ENCODE measurements at places on chromosomes 2 and 18.

DNA sequence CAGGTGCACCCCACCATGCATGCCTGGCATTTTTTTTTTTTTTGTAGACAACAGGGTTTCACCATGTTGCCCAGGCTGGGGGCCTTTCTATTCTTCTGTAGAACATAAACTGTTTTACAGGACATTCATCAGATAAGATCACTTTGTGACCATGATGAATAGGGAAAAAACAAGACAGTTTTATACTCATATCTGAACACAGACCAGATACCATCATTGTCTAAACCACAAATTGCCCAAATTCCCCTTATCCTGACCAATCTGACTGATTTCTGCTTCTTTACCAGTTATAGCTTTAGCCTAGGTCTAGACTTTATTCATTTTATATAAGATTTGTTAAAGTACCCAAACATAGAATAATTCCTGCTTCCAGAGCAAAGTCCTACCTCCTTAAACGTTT is 1699.3 kb upstream of the TMEFF2 start:
- DNase-seq, result no peak

DNA sequence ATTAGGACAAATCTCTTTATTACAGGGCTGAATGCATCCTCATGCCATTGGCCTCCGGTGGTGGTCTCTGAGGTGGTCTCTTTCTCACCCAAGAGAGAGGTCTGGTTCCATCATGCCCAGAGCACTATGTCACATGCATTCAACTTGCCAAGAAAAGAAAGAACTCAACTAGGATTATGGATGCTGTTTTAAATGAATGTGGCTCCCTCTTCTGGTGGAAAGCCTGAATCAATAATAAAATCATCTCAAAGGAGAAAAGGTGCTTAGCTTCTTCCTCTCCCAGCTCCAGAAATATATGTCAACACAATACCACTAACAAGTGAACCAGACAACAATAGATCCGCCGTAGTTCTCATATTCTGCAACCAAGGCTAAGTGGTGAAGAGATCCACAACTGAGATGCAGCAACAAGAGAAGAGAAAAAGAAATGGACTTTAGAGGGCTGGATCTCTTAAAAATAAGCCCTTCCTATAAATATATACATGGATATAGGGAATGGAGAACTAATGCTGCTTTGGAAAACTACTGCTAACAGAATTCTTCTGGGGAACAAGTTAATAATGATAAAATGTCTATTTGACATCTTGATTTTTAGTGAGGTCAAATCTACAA is 396.8 kb downstream of the NCKAP5 start:
- peak; percentile 19 for DNase-seq

GRCh38 chr2:170713543-170714380 is 1.4 kb upstream of the SP5 start:
- no peak for DNase-seq

GRCh38 chr18:74400813-74401212 is 56.3 kb downstream of the DIPK1C start:
- DNase-seq, result no peak

- DNase-seq, result no peak
Observed at GRCh38 chr2:127437781-127438726, 19.8 kb downstream of the PROC start.

DNA sequence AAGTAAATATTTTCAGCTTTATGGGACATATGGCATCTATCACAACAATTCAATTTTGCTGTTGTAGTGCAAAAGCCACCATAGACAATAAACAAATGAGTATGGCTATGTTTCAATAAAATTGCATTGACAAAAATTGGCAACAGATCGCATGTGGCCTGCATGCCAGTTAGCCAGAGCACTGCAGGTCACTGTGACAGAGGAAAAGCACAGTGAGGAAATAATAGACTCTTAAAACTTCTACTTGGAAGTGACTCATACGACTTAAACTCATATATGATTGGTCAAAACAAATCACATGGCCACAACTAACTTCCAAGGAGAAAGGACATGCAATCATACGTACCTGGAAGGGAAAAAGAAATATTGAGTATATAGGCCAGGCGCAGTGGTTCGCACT is 44.4 kb downstream of the EXOC6B start:
- no peak for DNase-seq

- DNase-seq, result no peak
Observed at GRCh38 chr2:240933966-240934700, 28.0 kb downstream of the CROCC2 start.

- DNase-seq, result no peak
Observed at GRCh38 chr2:12430407-12431133, 286.2 kb upstream of the TRIB2 start.

- no peak for DNase-seq
Observed at GRCh38 chr2:117085256-117085655, 729.2 kb upstream of the DDX18 start.

DNA sequence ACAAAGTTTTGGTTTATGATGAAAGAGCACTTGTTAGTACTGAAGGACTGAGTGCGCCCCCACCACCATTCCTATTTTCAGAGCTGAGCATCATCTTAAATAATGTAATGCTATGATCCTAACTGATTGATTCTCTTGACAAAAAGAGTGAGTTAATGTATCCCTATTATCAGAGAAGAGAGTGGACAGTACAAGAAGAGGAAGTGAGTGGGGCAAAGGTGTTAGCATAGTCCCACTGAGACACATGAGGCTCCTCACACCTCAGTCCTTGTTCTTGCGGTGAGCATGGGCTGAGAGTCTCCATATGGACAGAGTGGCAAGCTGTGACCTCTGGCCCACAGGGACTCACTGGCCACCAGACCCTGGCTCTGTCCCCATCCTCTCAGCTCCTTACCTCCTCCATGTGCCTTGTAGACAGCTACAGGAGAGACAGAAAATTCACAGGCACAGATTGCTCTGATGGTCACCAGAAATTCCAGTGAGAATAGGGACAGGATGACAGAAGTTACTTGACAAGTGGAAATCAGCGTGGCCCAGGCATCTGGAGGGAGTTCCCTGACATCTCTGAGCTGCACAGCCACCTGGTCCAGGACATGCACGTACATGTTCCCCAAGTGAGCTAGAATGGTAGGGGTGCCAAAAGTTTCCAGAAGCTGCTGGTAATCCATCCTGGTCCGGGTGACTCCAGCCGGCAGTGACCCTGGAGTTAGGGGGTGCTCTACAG is 32.6 kb downstream of the NAPG start:
- DNase-seq, result no peak

GRCh38 chr2:149063177-149063576 is 24.7 kb downstream of the LYPD6B start:
- no peak for DNase-seq

GRCh38 chr2:165208094-165208493 is 4.2 kb upstream of the SCN3A start:
- no peak for DNase-seq

DNA sequence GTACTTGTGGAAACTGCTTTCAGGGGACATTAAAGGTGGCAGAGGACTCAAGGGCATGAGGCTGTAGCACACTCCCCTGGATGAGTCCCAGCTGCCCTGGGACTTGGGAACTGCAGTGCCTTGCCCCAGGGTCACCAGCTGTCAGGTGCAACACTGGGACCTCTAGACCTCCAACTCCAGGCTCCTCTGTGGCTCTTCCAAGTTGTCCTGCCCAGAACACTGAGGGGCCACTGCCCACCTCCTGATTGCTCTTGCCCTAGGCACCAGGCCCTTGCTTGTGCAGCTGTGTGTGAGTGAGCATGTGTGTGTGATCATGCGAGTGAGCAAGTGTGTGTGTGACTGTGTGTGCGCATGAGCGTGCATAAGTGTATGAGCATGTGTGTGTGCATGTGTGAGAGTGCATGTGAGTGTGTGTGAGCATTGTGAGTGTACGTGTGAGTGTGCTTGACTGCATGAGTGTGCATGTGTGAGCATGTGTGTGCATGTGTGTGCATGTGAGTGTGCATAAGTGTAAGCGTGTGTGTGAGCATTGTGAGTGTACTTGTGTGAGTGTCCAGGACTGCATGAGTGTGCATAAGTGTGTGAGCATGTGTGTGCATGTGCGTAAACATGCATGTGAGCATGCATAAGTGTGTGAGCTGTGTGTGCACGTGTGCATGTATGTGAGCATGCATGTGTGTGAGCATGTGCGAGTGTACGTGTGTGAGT is 301.5 kb downstream of the NDUFA10 start:
- no peak for DNase-seq

GRCh38 chr2:135086222-135086621 is 34.1 kb downstream of the RAB3GAP1 start:
- DNase-seq, result no peak

DNA sequence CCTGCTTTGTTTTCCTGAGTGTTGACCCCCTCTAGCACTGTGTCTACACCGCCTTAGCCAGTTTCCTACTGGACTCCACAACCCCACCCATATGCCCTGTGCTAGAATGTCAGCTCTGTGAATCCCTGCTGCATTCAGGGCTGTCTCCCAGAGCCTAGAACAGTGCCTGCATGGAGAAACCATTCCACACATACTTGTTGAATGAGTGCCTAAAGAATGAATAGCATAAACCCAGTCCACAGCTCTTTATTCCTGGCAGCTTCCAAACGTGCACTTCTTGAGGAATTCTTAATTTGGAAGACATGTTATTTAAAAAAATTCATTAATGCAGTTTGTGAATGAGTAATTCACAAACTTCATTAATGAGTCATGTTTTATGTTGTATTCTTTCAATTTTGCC is 6.5 kb upstream of the NAPG start:
- DNase-seq, result no peak

- peak; percentile 59 for DNase-seq
Observed at GRCh38 chr2:10575609-10576280, 114.0 kb downstream of the NOL10 start.

DNA sequence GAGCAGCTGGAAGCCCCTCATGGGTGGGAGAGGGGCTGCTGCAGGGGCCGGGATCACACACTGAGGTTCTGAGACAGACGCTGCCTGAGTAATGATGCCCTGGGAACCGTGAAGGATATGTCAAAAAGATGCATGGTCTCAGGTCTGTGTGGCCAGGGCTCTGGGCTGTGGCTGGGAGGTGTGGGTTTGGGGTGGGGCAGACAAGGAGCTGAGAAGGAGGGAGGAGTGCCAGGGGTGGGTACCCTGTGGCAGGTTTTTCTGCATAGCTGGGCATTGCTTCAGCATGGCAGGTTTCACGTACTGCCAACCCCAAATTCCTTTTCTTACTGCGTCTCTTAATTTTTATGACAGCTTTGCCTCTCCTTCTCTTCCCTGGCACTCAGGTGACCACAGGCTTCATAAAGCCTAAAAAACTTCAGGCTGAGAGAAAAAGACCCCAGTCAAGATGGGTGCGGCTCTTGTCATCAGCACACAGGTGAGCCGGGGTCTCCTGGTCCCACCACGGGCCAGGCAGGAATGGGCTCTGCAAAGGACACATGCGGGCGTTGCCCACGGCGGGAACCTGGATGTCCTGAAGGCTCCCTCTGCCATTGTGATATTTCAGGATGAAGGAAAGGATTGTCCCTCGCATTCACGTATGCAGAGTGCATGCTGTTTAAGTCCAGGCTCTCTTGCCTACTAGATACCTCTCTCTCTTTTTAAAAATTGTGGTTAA is 18.0 kb downstream of the MALL start:
- no peak for DNase-seq

GRCh38 chr2:98376996-98377395 is 30.7 kb downstream of the CNGA3 start:
- DNase-seq, result no peak

GRCh38 chr2:28558158-28558820 is 62.4 kb downstream of the PLB1 start:
- no peak for DNase-seq

DNA sequence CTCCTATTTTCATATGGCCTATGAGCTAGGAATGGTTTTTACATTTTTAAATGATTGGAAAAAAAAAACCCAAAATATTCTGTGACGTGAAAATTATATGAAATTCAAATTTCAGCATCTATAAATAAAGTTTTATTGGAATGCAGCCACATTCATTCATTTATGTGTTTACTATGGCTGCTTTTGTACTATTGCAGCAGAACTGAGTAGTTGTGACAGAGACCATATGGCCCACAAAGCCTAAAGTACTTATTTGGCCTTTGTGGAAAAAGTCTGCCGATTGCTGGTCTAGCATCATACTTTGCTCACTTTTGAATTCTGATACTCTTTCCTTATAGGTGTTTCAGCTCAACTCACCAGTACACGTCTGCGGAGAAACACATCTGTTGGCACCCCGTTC is 39.0 kb downstream of the MYO3B start:
- no peak for DNase-seq

DNA sequence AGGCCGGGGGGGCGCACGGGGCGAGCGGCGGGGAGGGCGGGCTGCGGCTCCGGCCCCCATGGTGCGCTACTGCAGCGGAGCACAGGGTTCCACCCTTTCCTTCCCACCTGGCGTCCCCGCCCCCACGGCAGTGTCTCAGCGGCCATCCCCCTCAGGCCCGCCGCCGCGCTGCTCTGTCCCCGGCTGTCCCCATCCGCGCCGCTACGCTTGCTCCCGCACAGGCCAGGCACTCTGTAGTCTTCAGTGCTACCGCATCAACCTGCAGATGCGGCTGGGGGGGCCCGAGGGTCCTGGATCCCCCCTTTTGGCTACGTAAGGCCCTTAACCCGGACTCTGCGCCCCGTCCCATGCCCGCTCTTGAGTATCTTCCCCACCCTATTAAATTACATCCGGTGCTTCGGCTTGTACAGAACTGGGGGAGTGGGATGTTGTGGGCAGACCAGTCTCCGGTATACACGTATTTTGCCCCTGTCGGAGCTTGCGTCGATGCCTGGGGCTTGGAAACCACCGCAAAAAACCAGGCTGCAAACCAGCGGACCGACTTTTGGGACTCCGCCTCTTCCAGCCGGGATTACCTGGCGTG is 598 bp upstream of the WBP1 start:
- DNase-seq, result peak; percentile 59

DNA sequence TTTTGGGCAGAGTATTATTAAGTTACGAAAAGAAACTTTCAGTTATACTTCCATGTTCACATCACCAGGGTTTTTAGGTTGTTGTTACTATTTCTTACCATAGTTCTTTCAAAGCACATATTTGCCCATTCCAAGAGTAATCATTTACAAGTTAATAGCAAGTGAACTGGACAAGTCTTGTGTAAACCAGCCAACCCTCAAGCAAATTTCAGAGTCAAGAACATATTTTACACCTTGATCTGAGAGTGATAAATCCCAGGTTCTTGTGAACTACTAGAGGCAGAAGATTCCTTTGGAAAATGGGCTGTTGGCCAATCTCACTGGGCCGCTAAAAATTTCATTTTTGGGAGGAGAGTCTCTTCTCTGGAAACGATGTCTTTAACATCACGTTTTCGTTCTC is 2.7 kb upstream of the ASAP2 start:
- no peak for DNase-seq

DNA sequence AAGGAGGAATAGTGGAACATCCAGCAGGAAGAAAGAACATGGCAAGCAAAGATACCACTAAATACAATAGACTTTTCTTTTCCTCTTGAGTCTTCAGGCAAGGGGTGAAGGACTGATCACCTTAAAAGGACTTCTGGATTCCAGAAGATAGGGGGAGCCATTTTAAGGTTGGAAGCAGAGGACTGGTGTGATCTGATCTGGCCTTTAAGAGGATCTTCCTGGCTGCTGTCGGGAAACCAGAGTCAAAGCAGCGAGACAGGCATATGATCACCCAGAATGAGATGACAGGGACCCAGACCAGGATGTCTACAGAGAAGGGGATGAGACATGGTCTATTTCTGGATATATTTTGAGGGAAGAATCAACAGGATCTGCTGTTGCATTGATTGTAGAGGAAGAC is 558.0 kb downstream of the STK39 start:
- no peak for DNase-seq

All from HTR-8/SVneo (cell line).